MM.1S (cell line): ENCODE measurements at places on chromosomes 4 and X.
A peak's percentile ranks its signal among the peaks of the same experiment; 100 is the strongest.

- DNase-seq = no peak
Observed at GRCh38 chr4:129113434-129113833, 17.5 kb downstream of the C4orf33 start.

DNA sequence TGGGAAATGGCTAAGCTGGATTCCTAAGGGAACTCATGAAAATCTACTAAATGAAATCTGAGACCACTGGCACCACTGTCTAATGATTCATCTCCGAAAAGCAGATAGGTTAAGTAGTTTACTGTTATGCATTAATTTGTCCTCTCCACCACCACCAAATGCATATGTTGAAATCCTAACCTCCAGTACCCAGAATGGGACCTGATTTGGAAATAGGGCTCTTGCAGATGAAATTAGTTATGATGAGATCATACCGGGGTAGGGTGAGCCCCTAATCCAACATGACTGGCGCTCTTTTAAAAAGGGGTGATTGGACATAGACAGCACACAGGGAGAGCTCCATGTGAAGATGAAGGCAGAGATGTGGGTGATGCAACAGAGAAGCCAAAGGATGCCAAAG lies 124.9 kb upstream of the GUCY1A1 start:
- no peak for DNase-seq

GRCh38 chr4:144715230-144715629 lies 69.3 kb downstream of the HHIP start:
- peak; percentile 12 for DNase-seq

GRCh38 chrX:39903937-39904336 lies 193.8 kb downstream of the BCOR start:
- no peak for DNase-seq

DNA sequence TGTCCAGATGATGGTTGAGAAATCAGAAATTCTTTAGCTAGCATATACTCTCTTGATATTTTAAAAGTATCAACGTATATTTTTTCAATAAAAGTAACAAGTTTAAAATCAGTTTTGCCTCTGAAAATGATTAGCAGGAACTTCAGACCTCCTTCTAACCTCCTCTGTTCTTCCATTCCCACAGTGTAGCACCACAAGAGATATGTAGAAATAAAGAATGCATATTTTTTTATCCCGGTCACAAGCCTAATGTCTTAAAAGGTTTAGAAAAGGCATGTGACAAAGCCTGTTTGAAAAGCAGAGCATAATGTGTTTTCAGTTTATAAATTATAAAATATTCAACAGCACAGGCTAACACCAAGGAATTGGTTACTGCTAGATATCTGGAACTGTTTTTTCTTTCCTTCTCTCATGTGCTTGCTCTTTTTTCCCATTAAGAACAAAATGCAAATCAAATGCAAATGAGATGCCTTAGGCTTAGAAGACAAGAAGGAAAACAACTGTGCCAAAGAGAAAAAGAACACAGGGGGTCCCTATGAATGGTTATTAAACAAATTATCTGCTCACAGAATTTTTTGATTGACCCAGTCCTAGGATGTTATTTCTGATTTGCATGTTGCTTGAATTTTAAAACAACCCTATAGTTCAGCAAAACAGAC lies 351.7 kb upstream of the FAM241A start:
- no peak for DNase-seq

- DNase-seq = no peak
Observed at GRCh38 chr4:106454021-106454420, 85.4 kb upstream of the GIMD1 start.

DNA sequence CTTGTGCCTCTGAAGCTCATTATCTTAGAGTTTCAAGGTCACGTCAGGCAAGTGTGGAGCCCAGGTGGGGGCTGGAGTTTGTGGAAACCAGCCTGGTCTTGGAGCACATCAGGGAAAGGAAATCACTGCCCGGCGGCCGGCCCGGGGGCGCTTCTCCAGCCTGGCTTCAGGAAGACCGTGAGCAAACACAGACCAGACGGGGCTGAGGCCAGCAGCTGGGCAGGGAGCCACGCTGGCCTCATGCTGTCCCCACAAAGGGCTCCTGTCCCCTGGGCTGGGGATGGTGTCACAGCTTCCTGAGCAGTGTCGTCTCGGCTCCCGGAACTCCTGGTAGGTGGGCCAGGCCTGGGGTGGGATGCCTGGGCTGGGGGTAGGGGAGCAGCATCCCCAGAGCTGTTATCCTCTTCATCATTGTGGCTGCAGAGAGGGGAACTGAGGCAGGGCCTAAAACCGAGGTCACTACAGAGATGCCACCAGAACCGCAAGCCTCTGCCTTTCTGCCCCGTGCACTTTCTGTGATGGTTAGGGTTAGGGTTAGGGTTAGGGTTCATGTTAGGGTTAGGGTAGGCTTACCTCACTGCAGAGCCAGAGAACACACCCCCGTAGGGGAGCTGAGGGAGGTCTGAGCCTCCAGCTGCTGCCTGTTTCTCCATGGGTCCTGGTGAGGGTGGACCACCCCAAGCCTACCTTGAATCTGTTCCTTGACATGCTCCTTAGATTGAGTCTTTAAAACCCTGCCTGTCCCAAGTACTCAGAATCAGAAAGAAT lies 77.5 kb downstream of the HTRA3 start:
- no peak for DNase-seq
